ENCODE measurements at places on chromosomes 2 and 18. TPM values are rescaled to one million over a fixed set of nuclear protein-coding genes. Genes with fewer than 3 reads are reported as not detected.

FSHR gene
- not detected for total RNA-seq

GCG gene
- not detected for total RNA-seq

CXCR4 gene
- 2.1 TPM for total RNA-seq

TMEM198 gene
- total RNA-seq = 3.2 TPM

DNA sequence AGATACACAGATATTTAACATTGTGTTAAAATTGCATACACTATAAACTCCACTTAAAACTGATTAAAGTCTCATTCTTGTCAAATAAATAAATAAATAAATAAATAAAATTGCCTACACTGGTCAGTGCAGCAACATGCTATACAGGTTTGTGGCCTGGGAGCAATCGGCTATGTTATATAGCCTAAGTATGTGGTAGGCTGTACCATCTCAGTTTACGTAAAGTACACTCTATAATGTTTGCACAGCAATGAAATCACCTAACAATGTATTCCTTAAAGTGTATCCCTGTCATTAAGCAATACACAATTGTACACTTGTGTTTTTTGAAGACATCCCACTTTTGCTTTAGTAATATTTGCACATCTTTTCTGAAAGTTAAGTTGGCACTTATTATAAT, 337.7 kb upstream of the SETBP1 start:
- no peak overlapping the region for H3K4me3 ChIP-seq
- no peaks in the 10 kb centered on the region for H3K27me3 ChIP-seq
- no peaks in the 10 kb centered on the region for H3K4me1 ChIP-seq
- no peaks in the 10 kb centered on the region for H3K36me3 ChIP-seq
- H3K27ac ChIP-seq = no peak overlapping the region
- no peak for DNase-seq

GRCh38 chr18:23071285-23071684, 64.0 kb upstream of the CABLES1 start:
- H3K27ac ChIP-seq = no peak overlapping the region
- no peaks in the 10 kb centered on the region for H3K27me3 ChIP-seq
- no peaks in the 10 kb centered on the region for H3K4me1 ChIP-seq
- DNase-seq = no peak
- H3K4me3 ChIP-seq = no peak overlapping the region

DNA sequence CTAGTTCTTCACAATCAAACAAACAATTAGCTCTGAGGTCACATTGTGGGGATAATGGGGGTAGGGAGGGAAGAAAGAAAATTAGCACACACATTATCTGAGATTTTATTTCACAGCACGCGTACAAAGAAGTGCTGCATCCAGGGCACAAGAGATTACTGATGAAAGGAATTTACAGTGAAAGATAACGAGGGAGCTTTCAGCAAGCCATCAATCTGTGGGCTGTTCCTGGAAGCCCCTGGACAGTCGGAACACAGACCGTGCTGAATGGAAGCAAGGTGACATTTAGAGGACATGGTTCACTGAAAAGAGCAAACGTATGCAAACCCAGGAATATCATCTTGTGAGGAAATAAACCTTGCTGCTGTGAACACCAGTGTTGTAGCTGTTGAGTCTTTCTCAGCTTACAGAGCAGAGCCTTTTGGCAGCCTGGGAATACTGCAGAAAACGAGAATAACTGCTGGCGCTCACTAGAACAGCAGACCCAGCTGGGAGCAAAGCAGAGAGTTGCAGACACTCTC, 63.2 kb downstream of the SCG2 start:
- no peaks in the 10 kb centered on the region for H3K36me3 ChIP-seq
- H3K27me3 ChIP-seq = no peaks in the 10 kb centered on the region
- no peak for DNase-seq
- H3K4me3 ChIP-seq = no peak overlapping the region

DNA sequence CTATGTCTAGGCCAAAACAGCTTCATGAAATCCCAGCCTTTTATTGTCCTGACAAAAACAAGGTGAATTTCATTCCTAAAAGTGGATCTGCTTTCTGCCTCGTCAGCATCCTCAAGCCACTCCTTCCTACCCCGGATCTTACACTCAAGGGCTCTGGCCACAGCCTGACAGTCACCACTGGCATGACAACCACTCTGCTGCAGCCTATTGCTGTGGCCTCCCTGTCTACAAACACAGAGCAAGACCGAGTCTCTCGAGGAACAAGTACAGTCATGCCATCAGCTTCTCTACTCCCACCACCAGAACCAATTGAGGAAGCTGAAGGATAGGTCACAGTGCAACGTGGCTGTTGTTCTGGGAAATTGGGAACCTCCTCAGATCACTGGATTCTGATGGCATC, 106.1 kb downstream of the ICA1L start:
- no peaks in the 10 kb centered on the region for H3K4me1 ChIP-seq
- H3K36me3 ChIP-seq = no peaks in the 10 kb centered on the region
- no peak overlapping the region for H3K27ac ChIP-seq
- DNase-seq = no peak
- H3K27me3 ChIP-seq = no peaks in the 10 kb centered on the region
- no peak overlapping the region for H3K4me3 ChIP-seq

- H3K4me3 ChIP-seq = no peak overlapping the region
- peaks cover 14% of the 10 kb centered on the region for H3K4me1 ChIP-seq
- H3K27ac ChIP-seq = no peak overlapping the region
- no peaks in the 10 kb centered on the region for H3K27me3 ChIP-seq
- H3K36me3 ChIP-seq = no peaks in the 10 kb centered on the region
These were observed 17.2 kb downstream of the GPC1 start for GRCh38 chr2:240452462-240453256.

GRCh38 chr18:71329114-71329513, 1040.3 kb downstream of the SOCS6 start:
- no peak overlapping the region for H3K27ac ChIP-seq
- no peak overlapping the region for H3K4me3 ChIP-seq
- no peaks in the 10 kb centered on the region for H3K36me3 ChIP-seq
- no peaks in the 10 kb centered on the region for H3K27me3 ChIP-seq
- no peaks in the 10 kb centered on the region for H3K4me1 ChIP-seq

GRCh38 chr2:70258532-70258875, 567 bp downstream of the PCYOX1 start:
- no peaks in the 10 kb centered on the region for H3K27me3 ChIP-seq
- peak overlapping the region; percentile 40 for H3K27ac ChIP-seq
- DNase-seq = peak; percentile 68
- H3K36me3 ChIP-seq = peaks cover 7% of the 10 kb centered on the region
- peak overlapping the region; percentile 78 for H3K4me3 ChIP-seq

- H3K27me3 ChIP-seq = peaks cover 3% of the 10 kb centered on the region
- DNase-seq = no peak
- no peaks in the 10 kb centered on the region for H3K36me3 ChIP-seq
- H3K4me3 ChIP-seq = no peak overlapping the region
- H3K27ac ChIP-seq = no peak overlapping the region
- peaks cover 6% of the 10 kb centered on the region for H3K4me1 ChIP-seq
These were observed 27.5 kb downstream of the RNF103 start for GRCh38 chr2:86596118-86596517.

All from Karpas-422 (cell line).